ENCODE measurements at places on chromosomes 3 and 15.
A peak's percentile ranks its signal among the peaks of the same experiment; 100 is the strongest.

DNA sequence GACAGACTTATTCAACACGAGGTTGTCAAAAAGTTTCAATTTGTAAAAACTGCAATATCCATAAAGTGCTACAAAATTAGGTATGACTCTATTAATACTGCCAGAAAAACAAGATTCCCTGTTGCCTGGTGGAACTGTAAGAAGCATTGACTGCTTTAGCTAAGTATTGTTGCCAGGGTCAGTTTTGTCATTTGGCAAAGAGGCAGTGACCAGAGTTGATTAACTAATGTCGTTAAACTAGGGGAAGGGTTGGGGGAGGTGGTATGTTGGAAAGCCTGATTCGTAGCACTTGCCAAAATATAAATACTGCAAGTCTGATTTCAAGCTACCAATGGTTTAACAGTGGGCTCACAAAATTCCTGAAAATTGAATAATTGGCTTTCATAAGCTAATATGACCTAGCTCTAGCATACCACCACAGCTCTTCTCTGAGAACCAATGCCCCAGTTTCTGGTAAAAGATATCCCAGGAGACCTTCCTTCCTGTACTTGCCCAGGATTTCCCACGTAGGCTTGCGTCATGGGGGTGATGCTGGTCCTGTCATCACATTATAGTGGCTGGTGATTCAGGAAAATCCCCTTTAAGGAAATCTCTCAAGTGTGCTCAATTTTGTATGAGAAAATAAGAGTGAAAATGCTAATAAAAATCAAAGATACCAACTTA lies 266.4 kb upstream of the TBC1D5 start:
- DNase-seq: no peak

DNA sequence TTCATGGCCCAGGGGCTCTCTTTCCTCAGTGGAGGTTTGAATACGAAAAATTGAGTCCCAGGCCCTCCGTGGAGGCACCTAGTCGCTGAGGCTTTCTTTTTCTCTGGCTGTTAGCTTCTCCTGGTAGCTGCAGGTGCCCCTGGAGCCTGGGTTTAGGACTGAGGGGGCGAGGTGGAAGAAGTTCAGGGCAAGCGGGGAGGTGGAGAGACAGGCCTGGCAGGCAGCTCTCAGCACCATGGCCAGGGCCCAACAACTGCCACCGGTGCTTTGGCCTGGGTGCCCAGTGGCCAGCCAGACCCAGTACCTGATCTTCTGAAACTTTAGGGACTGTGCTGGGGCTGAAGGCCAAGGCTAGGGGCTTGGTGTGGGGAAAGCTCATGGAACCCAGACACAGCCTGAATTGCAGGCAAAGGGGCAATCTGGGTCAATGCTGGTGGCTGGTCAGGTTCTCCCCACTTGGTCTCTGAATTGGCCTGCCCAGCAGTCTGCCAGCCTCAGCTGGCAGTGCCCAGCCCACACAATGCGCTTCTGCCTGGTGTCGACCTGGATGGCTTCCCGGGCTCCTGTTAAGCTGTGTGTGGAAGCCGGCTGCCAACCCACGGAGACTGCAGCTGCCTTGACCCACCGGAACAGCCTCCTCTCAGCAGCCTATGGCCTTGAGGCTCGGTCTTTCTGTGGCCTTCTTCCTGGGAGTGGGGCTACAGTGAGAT lies 30.3 kb upstream of the POLG start:
- DNase-seq: no peak

- DNase-seq: peak; percentile 45
Observed at GRCh38 chr3:112734736-112735350, 93.9 kb upstream of the CCDC80 start.

- DNase-seq: peak; percentile 22
Observed at GRCh38 chr3:126124148-126124868, 40.4 kb upstream of the SLC41A3 start.

- DNase-seq: no peak
Observed at GRCh38 chr3:73746623-73747022, 121.9 kb upstream of the PDZRN3 start.

DNA sequence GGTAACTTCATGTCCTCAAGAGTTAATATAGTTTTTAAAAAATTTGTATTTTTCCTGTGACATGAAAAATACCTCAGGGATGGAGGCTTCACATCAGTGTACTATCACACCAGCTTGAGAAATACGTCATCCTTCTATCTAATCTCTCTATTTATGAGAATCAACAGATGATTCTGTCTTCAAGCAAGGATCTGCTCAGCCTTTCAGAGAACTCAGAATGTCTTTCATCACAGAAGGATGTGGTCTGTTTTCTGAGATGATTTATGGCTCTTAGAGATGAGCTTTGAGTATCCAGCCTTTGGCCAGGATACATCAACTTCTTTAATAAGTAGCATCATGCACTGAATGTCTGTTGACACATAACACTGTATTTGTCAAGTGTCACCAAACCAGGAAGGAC lies 193.9 kb downstream of the DTWD1 start:
- DNase-seq: no peak

GRCh38 chr15:64163659-64164362 lies 989 bp upstream of the PPIB start:
- no peak for DNase-seq

DNA sequence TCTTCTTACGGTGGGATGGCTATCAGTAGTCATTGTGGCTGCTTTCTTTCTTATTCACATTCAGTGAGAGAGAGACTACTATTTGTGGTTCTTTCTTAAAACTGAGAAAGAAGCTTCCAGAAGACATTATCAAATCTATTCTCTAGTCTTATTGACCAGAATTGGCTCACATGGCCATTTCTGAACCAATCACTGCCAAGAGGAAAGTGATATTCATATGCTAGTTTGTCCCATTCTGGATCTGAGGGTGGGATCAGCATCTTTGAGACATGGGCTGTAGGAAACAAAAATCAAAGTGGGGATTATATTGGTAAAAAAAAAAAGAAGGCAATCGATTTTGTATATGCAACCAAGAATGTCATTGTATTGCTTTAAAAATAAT lies 106.4 kb upstream of the RASGRP1 start:
- DNase-seq: no peak

DNA sequence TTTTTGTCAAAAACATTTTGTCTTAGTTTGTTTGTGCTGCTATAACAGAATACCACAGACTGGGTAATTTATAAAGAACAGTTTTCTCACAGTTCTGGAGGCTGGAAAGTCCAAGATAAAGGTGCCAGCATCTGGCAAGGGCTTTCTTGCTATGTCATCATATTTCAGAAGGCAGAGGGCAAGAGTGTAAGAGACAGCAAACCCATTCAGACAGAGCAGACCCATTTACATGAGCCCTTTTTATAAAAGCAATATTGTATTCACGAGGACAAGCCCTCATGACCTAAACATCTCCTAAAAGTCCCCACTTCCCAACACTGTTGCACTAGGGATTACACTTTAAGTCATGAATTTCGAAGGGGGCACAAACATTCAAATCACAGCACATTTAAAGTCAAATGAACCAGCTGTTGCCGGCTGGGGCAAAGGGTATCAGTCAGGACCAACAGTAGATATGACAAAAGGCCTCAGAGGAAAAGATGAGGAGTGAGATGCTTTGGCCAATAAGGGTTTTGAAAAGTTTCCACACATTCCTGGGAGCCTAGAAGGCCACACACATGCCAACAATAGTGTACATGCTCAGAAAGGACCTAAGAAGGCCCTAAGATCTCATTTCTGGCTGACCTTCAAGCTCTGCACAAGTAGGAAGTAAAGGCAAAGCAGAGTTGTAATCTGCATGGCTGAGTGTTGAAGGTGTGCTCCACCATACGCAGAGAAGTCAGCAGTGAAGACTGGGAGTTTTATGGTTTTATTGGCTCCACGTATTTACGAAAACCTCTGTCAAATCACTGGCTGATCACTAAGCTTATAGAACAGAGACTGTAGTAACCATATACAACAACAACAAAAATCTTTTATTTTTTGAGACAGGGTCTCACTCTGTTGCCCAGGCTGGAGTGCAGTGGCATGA lies 37.9 kb downstream of the UQCC5 start:
- no peak for DNase-seq

DNA sequence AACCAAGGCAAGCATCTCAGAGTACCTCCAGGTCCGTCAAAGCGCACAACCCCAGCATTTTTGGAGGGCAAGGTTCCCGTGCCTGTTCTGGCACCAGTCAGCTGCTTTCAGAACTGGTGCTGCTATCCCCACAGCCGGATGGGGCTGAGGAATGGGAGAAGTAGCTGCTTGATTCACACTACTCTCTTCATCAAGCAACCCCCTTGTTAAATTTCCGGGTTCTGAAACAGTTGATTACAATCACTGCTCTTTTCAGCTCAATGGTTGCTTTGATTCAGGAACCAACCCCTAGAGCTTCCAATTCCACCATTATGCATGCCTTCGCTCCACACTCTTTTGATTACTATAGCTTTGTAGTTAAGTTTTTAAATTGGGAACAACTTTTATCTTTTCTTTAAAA lies 12.3 kb upstream of the UBA7 start:
- no peak for DNase-seq

- no peak for DNase-seq
Observed at GRCh38 chr3:152229692-152230091, 39.0 kb upstream of the MBNL1 start.

GRCh38 chr3:114420072-114420471 lies 126.2 kb downstream of the TIGIT start:
- no peak for DNase-seq

DNA sequence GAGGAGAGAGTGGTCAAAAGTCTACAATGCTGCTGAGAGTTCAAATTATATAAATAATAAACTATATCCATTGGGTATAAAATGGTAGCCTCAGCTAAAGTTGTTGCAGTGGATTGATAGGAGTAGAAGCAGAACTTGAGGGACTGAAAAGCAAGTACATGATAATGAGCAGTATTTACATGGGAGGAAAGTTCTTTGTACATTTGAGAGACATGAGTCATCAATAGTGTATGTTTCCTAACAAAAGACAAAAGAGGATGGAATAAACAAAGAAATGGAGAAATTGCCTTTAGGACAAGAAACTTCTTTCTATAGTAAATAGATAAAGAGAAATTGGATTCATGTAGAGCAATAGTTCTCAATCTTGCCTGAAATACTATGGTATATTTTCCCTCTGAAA lies 110.0 kb upstream of the PLSCR5 start:
- no peak for DNase-seq

GRCh38 chr3:182954553-182955235 lies 25.6 kb downstream of the DCUN1D1 start:
- no peak for DNase-seq
